ENCODE measurements at places on chromosomes 2 and 18.

GRCh38 chr2:112636605-112637288, 9.0 kb upstream of the SLC20A1 start:
- DNase-seq = no peak

- no peak for DNase-seq
These were observed 6.6 kb downstream of the ATOH8 start for GRCh38 chr2:85760371-85760770.

DNA sequence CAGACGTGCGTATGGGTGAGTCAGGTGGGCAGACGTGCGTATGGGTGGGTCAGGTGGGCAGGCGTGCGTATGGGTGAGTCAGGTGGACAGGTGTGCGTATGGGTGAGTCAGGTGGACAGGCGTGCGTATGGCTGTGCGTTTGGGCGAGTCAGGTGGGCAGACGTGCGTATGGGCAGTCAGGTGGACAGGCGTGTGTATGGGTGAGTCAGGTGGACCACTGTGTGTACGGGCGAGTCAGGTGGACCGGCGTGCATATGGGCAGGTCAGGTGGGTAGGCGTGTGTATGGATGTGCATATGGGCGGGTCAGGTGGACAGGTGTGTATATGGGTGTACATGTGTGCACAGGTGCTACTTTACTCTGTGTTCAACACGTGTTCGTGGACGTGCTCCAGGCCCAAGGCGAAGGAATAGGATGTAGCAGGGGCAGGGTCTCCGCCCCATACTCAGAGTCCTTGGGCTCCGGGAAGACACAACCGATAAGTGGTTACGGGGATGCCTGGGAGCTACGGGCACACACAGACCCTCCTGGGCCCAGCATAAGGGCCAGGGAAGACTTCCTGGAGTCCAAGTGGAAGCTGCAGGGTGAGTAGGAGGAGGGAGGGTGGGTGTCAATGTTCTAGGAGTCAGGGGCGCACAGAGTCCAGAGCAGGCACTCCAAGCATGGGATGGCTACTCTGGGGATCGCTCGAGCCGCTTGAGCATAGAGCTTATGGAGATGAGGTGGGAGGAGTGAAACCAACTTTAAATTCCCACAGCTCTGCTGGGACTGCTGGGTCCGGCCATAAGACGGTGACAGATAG, 27.1 kb upstream of the KLF11 start:
- no peak for DNase-seq

DNA sequence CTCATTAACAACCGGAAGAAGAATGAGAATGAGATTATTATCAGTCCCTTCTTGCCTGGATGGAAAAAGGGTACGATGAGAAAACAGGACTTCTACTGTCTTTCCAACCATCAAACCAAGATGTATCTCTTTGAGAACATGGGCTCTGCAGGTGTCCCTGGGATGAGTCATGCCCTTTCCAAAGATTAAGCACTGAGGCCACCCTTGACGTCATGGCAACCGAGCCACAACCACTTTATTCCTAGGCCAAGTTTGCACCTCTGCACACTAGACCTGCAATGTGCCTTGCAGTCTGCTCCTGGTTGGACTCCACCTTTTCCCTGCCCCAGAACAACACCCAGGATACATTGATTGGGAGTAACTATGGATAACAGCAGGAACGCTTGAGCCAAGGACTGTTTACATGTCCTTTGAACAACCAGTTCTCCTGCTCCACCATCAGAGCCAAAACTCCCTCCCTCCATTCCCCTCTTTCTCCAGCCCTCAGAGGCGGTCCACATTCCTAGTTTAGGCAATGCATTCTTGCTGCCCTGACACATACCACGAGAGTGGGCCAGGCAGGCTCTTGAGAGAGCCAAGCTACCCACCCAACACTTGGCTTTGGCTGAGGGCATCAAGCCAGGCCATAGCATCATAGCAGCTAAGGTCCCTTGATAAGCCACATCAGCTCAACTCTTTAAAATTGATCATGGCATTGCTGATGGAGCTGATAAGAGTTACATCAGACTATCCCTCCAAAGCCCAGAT, 310.7 kb downstream of the TNS1 start:
- DNase-seq = peak; percentile 28

DNA sequence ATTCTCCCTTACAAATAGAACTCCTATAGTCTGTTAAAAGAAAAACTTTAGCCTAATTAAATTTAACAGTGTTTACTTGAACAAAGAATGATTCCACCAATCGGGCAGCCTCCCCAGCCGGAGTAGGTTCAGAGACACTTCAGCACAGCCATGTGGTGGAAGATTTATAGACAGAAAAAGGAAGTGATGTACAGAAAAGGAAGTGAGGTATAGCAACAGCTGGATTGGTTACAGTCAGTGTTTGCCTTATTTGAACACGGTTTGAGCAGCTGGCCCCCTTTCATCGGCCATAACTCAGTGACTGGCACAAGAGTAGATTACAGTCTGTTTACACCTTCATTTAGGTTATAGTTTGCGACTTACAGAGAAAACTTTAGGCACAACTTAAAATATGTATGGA, 2.1 kb upstream of the SKA1 start:
- no peak for DNase-seq

DNA sequence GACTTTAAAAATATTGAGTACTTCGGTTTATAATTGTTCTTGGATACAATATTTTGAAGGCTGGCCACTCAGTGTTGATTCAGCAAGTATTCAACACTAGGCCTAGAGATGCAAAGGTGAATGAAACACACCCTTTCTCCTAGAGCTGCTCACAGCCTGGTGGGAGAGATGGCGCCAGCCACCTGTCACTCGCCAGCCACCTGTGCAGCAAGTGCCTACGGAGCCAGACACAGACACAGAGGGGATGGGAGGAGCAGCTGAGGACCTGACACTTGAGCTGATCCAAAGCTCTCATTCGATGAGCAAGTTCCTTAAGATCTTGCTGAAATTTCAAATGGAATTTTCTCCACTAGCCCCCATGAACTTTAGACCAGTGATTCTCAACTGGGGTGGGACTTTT, 151.1 kb upstream of the RIOK3 start:
- no peak for DNase-seq

DNA sequence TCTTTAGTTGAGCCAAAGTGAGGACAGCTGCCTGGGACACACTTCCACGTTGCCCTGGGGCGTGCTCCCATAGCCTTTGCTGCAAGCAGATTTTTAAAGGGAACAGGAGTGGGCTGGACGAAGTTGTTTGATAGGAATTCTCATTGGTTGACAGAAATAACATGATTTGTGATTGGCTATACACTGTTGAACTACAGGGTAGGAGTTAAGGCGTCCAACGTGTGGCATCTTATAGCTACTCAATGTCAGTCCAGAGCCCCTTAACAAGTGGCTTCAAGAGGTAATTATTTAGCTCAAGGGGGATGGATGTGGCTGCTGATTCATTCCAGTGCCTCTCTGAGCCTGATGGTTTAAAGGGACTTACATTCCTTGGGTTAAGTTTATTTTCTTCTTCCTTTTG, 65.5 kb downstream of the ACAA2 start:
- no peak for DNase-seq

- peak; percentile 90 for DNase-seq
These were observed 38.3 kb downstream of the GCG start for GRCh38 chr2:162113776-162114168.

DNA sequence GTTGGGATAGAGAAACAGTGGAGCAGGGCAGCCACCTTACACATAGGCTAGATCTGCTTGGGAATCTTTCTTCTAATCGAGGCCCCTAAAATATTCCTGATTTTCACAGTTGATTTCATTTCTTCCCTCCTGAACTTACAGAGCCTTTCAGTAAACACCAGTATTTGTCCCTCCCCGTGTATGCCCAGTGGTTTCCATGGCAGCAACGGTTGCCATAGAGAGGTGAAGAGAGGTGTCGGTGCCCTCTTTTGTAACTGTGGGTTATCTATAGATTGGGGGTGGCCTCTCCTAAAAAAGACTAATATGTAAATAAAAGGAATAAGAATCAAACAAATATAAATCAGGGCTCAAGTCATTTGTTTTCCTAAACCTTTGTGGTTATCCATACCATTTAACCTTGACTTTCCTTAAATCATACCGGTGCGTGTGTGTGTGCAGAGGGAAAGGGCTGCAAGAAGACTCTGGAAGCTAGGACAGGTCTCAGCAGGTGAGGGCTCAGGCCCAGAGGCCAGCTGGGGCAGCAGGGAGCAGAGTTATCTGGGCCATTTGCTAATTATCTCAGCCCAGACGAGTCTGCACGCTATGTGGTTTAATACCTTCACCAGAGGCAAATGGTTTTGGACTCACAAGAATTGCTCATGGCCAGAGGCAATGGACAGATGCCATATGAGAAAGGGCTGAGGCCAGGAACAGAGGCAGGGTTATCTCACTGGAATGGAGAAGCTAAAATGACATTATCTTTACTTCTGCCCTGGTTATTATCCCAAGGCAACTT, 35.5 kb downstream of the LIPG start:
- DNase-seq = no peak

- DNase-seq = no peak
These were observed 10.3 kb downstream of the ARL5A start for GRCh38 chr2:151817929-151818328.

DNA sequence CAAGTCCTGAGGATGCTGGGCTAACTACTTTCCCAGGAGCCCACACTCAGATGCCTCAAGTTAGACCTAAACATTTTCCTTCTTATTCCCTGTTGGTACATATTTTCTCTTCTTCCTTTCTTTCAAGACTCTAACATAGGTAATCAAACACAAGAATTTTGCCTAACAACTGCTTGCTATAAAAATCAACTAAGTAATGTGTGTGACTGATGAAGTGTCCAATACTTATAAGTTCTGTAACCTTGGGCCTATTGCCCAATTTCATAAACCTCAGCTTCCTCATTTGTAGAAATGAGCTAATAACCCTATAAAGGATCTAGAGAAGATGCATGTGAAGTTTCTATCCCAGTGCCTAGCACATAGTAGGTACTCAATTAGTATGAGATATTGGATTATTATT, 31.6 kb upstream of the PIK3C3 start:
- DNase-seq = no peak

DNA sequence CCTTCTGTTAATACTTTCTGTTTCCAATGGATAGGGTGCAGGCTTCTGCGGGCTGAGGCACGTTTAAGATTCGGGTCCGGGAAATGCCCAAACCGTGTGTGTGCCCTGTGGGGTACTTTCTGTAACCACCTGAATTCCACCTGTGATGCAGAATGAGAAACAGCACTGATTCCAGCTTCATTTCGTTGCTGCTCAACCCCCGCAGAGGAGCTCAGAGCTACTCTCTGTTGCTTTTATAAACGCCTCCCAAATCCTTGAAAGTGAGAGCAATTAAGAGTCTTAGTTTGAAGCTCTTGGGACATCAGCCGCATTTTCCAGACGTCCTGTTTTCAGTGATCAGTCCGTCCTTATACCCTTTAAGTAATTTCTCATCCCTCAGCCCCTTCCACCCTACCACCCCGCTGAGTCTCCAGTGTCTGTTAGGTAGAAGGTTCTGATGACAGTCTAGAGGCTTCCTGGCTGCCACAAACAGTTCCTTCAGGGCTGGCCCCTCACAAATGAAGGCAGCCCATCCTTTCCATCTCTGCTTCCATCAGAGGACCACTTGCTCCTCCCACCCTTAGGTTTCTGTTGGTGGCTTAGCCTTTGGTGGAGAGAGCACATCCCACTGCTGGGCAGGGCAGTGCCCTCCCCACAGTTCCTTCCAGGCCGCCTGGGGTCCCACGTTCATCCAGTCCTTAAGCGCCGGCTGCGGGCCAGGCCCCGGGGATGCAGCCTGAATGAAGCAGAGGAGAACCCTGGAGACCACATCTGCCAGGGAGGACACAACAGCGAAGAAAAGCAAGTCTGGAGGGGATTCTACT, 230.1 kb downstream of the SEPTIN10 start:
- DNase-seq = no peak

DNA sequence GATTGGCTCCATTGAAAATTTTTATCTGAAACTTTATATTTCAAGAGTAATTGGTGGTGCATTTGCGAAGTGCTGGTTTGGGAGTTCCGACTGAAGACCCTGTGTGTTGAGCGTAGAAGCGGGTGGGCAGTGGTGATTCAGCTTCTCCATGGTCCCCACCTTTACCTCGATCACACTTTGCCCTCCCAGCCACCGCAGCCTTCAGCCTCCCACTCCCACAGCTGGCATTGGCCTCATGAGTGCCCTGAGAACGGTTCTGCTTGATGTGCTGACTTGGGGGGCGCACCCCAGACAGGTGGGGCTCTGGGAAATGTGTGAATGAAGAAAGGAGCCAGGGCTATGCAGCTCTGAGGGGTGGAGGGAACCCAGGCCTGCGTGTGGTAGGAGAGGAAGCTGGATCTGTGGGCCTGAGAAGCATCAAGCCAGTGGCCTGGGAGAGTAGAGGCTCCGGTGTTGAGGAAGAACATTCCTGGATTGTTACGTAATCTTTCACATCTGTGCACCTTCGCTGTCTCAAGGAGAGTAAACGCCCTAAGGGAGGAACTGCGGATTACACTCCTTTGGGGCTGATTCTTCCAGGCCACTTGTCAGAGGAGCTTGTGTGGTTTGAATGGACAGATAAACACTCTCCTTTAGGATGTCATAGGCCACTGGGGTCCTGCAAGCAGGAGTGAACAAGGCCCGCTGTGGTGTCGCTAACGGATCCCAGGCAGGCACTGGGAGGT, 83.8 kb downstream of the NPAS2 start:
- DNase-seq = no peak

DNA sequence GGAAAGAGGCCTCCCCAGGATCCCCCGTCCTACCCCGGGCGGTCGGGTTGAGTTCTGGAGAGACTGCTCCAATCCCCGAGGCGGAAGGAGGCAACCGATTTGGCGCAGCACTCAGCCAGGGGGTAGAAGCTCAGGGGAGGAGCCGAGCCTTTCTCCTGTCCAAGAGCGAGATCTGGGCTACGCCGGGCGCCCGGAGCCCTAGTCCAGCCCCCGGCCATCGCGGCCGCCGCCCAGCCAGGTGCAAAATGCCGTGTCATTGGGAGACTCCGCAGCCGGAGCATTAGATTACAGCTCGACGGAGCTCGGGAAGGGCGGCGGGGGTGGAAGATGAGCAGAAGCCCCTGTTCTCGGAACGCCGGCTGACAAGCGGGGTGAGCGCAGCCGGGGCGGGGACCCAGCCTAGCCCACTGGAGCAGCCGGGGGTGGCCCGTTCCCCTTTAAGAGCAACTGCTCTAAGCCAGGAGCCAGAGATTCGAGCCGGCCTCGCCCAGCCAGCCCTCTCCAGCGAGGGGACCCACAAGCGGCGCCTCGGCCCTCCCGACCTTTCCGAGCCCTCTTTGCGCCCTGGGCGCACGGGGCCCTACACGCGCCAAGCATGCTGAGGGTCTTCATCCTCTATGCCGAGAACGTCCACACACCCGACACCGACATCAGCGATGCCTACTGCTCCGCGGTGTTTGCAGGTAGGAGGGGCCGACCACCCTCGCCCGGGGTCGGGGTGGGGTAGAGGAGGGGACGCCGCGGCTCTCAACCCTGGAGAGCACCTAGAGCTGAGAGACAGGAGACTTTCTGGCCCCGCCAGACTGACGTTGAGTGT, at the start of gene DYSF:
DYSF (plus strand) TSS at position 158 of the 817 bp plus-strand sequence.
- peak; percentile 17 for DNase-seq

DNA sequence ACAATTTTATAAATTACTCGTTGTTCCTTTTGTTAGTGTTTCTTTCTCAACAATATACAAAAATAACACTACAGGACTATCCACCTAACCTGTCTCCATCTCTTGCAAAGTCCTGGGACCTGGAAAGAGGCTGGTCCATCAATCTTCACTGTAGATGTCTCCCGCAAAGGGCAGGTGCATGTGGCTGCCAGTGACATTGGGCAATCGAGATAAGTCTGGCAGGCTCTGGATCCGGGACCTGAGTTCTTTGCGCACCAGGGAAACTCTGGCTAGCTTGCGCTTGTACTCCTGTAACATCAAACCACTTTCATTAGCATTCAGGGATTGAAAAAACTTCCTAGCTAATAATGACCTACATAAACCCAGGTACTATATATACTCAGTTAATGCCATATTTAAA, 20.5 kb downstream of the RMP24 start:
- DNase-seq = no peak
